ENCODE measurements at places on chromosomes 3 and 15. TPM values are rescaled to one million over a fixed set of nuclear protein-coding genes. Genes with fewer than 3 reads are reported as not detected.

DNA sequence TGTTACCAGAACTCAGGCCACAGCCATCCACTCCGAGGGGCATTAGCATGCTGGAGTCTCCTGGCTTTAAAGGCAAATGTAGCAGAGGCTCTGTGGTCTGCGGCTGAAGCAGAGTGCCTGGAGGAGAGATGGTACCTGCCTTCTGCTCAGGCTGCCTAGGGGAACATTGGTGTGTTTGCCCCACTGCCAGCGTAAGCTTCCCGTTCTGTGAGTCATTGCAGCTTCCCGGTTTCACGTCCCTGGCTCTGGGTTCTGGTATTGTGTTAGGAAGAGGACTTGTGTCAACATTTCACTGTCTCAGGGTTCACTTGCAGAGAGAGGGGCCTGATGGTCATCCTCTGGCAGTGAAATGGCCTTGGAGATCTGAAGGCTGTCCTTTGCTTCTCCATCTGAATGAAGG is 1.8 kb downstream of the GASK1A start:
- no peak for DNase-seq
- no peak overlapping the region for H3K4me3 ChIP-seq
- H3K27me3 ChIP-seq: peaks cover 35% of the 10 kb centered on the region

DNA sequence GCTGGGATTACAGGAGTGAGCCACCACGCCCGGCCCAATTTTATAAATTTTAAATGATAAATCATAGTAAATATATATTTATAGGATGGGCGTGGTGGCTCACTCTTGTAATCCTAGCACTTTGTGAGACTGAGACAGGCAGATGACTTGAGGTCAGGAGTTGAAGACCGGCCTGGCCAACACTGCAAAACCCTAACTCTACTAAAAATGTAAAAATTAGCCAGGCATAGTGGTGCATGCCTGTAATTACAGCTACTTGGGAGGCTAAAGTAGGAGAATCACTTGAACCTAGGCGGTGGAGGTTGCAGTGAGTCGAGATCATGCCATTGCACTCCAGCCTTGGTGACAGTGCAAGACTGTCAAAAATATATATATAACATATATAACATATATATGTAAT is 26.4 kb downstream of the MFN1 start:
- no peaks in the 10 kb centered on the region for H3K27me3 ChIP-seq
- no peak for DNase-seq
- H3K27ac ChIP-seq: no peak overlapping the region
- no peaks in the 10 kb centered on the region for H3K36me3 ChIP-seq
- H3K4me3 ChIP-seq: no peak overlapping the region

DNA sequence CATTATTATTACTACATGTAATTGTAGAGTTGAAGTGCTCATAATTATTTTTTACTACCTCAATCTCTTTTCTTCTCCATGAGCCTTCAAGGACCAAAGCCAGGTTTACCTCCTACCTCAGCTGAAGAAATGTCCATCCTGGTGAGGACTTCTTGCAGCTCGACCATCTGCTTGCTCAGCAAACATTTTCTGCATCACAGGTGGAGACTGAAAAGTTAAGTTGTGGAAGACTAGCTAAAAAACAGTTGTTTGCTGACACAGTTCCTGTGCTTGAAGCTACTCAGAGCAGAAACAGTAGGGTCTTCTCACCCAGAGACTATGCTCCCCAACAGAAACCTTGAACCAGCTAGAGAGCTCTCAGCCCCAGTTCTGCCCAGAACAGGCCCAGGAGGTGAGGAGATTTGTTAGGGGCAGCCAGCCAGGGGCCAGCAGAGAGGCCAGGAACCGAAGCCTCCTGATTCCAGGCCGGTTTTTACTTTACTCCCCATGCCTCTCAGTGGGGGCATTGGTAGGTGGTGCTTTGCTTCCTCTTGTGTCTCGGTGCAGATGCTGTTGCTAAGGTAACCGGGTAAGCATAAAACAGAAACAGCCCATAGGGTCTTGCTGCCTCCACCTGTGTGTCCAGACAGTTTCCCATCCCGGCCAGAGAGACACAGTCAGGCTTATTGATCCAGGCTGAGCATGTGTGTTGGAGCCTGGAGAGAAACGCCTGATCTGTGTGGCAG is 54.9 kb downstream of the CCNL1 start:
- H3K4me3 ChIP-seq: no peak overlapping the region
- H3K27ac ChIP-seq: no peak overlapping the region
- H3K27me3 ChIP-seq: no peaks in the 10 kb centered on the region
- no peaks in the 10 kb centered on the region for H3K36me3 ChIP-seq
- DNase-seq: no peak
- no peaks in the 10 kb centered on the region for H3K4me1 ChIP-seq

DNA sequence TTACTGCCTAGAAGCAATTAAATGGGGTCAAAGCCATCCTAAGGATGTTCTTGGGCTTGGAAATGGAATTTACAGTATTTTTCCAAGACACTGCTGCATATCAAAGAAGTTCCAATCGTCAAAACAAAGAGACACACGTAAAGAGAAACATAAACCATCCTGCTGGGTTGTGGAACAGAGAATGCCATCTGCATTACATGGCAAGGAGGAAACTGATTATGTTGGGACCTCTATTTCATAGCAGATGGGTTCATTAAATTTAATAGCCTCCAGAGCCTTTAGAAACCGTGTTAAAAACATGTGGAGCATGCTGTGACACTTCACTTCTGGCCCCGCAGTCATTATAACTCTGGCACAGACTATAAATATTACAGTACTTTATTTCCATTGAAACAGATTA is 154.6 kb downstream of the LRTM1 start:
- no peaks in the 10 kb centered on the region for H3K36me3 ChIP-seq
- H3K4me1 ChIP-seq: no peaks in the 10 kb centered on the region
- no peaks in the 10 kb centered on the region for H3K27me3 ChIP-seq
- no peak overlapping the region for H3K4me3 ChIP-seq
- H3K27ac ChIP-seq: no peak overlapping the region

- H3K27ac ChIP-seq: no peak overlapping the region
- DNase-seq: no peak
- no peaks in the 10 kb centered on the region for H3K36me3 ChIP-seq
- peaks cover 29% of the 10 kb centered on the region for H3K4me1 ChIP-seq
Observed at GRCh38 chr3:43640681-43641080, 18.9 kb upstream of the ANO10 start.

GRCh38 chr15:48653216-48653615 is 7.7 kb upstream of the FBN1 start:
- H3K4me1 ChIP-seq: no peaks in the 10 kb centered on the region
- no peak for DNase-seq
- no peaks in the 10 kb centered on the region for H3K36me3 ChIP-seq
- H3K27ac ChIP-seq: no peak overlapping the region
- H3K27me3 ChIP-seq: no peaks in the 10 kb centered on the region
- no peak overlapping the region for H3K4me3 ChIP-seq

- H3K4me3 ChIP-seq: no peak overlapping the region
- H3K27me3 ChIP-seq: no peaks in the 10 kb centered on the region
- H3K36me3 ChIP-seq: no peaks in the 10 kb centered on the region
- no peak for DNase-seq
Observed at GRCh38 chr3:30720586-30721313, 114.3 kb downstream of the TGFBR2 start.

DNA sequence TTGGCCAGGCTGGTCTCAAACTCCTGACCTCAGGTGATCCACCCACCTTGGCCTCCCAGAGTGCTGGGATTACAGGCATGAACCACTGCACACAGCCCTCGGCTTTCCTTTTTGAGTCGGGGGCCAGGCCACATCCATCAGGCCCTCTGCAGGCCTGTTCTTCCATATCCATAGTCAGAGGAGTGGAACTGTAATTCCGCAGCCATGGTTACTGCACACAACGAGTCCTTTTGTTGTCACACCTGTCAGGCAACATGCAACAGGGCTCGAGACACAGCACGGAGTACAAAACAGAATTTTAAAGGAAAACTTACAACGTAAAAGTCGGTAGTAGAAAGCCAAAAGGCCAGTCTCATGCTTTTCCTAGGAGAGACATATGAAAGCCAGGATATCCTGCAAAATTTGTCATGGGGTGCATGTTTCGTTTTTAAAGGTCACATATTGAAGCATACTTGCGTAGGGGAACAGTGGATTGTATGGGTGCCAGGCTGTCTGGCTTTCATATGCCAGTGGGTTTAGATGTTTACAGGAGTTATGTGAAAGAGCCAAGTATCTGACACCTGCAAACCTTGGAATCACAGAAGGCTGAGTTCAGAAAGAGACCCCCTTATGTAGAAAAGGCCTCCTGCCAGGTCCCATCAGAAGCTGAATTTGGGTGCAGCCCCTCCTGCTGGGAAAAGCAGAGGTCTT is 63.2 kb upstream of the LPP start:
- no peak overlapping the region for H3K27ac ChIP-seq
- peaks cover 3% of the 10 kb centered on the region for H3K4me1 ChIP-seq
- no peak for DNase-seq
- H3K4me3 ChIP-seq: no peak overlapping the region
- H3K36me3 ChIP-seq: no peaks in the 10 kb centered on the region
- H3K27me3 ChIP-seq: no peaks in the 10 kb centered on the region

DNA sequence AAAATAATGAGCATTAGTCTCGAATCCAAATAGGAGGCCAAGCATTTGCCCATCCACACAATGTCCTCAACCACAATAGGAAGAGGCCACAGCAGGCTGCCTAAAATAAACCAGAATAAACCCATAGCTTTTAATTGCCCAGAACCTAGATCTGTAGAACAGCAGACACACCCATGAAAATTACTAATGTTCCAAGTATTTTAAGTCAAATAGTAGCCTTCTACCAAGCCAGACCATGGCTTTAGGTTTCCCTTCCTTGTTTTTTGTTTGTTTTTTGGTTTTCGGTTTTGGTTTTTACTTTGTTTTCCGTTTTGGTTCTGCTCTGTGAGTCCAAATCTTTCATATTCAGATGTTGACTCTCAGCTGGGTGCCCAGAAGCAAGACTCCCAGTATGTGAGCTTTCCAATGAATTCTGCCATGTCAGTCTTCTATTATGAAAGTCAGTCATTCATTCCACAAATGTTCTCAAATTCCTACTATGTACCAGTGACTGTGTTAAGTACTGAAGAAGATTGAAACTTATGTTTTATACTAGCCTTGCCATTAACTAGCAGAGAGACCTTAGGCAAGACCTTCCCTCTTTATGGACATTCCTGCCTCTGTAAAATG is 57.8 kb upstream of the BOC start:
- no peaks in the 10 kb centered on the region for H3K4me1 ChIP-seq
- H3K4me3 ChIP-seq: no peak overlapping the region
- H3K36me3 ChIP-seq: no peaks in the 10 kb centered on the region
- H3K27me3 ChIP-seq: no peaks in the 10 kb centered on the region
- no peak for DNase-seq

DNA sequence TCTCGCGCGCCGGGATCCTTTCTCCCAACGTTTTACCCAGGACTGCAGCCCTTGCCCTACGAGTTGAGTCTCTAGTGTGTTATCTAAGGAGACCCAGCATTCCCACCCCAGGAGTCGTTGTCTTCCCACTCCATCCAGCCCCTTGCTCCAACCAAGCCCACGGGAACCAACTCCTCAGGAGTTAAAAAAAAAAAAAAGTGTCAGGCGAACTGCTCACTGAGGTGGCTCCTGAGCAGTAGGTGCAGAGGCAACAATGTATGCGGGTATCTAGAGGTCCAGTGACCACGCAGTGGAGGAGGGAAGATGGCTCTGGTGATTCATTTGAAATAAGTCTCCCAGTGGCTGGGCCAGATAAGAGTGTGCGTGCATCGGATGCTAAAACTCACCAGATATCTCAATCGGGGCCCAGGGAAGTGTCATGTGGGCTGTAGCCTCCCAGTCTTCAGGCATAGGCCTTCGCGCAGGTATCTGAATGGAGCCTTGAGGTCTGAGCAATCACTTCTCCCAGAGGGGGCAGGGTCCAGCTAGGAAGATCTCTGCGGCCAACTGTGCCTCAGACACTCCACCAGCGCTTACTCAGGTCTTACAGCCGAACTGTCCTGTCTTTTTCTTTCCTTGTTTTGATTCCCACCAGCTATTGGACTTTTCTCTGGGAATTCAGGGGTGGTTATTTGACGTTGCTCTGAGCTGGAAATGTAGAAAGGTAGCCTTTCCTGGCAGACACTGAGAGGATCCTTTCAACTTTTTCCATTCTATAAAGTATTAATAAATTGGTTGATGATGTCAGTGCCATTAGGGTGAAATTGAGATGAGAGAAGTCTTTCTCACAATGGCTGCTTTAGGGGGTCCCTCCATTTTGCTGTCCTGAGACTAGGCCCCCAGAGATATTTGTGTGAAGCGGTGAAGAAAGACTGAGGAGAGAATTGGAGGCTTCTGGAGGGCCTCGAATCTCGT is 21.0 kb downstream of the ZIC4 start:
- peaks cover 100% of the 10 kb centered on the region for H3K27me3 ChIP-seq
- no peak for DNase-seq
- H3K4me3 ChIP-seq: no peak overlapping the region
- no peak overlapping the region for H3K27ac ChIP-seq
- no peaks in the 10 kb centered on the region for H3K36me3 ChIP-seq

DNA sequence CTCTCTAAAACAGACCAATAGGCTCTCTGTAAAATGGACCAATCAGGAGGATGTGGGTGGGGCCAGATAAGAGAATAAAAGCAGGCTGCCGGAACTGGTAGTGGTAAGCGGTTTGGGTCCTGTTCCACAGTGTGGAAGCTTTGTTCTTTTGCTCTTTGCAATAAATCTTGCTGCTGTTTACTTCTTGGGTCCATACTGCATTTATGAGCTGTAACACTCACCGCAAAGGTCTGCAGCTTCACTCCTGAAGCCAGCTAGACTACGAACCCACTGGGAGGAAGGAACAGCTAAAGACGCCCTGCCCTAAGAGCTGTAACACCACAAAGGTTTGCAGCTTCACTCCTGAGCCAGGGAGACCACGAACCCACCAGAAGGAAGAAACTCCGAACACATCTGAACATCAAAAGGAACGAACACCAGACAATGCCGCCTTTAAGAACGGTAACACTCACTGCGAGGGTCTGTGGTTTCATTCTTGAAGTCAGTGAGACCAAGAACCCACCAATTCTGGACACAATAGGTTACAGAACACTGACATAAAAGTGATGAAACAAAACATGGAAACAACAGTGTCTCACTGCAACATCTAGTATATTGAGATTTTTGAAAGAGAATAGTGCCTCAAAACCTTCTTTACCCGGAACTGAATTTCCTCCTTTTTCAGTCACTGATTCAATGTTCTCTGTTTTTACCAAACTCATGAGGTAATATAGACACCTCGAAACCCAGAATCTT is 28.8 kb upstream of the PLSCR2 start:
- H3K27me3 ChIP-seq: no peaks in the 10 kb centered on the region
- H3K4me3 ChIP-seq: no peak overlapping the region
- H3K36me3 ChIP-seq: no peaks in the 10 kb centered on the region
- no peak overlapping the region for H3K27ac ChIP-seq
- no peaks in the 10 kb centered on the region for H3K4me1 ChIP-seq
- DNase-seq: no peak

Gene DGKG
- total RNA-seq: 6.2 TPM

Gene CCNB2
- total RNA-seq: 11.0 TPM

Gene CNTN3
- 0.92 TPM for total RNA-seq

Gene UNC13C
- 0.03 TPM for total RNA-seq

Gene EFCC1
- total RNA-seq: 2.7 TPM

Measured in left lung (tissue), 14 donors.